ENCODE measurements at places on chromosomes 16 and 17.

DNA sequence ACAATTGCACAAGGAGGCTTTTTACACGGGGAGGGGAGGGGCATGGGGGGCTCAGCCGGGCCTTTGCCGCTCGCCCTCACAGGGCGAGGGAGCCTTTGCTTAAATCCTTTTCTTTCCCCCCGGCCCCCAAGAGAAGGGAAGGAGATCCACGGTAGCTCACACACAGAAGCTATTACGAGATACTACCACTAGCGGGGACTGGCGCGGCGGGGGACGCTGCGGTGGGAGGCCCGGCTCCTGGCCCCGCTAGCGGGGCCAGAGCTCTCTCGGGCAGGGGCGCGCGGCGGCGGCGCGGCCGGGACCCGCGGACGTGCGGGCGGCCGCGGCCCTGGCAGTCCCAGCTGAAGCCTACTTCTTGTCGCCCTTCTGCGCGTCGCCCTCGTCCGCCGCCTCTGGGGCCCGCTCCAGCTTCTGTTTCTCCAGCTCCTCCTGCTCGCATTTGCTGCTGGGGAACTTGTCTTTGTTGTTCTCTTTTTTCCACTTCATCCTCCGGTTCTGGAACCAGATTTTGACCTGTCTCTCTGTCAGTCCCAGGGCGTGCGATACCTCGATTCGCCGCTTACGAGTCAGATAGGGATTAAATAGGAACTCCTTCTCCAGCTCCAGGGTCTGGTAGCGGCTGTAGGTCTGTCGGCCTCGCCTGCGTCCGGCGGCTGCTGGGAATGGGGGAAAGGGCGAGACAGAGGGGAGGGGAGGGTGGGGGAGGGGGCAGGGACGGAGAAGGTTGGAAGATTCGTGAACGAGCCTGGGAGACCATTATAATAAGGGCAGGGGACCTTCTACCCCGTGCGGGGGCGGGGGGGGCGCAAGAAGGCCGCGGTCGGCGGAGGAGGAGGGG is 2.0 kb downstream of the HOXB8 start:
- DNase-seq = no peak

DNA sequence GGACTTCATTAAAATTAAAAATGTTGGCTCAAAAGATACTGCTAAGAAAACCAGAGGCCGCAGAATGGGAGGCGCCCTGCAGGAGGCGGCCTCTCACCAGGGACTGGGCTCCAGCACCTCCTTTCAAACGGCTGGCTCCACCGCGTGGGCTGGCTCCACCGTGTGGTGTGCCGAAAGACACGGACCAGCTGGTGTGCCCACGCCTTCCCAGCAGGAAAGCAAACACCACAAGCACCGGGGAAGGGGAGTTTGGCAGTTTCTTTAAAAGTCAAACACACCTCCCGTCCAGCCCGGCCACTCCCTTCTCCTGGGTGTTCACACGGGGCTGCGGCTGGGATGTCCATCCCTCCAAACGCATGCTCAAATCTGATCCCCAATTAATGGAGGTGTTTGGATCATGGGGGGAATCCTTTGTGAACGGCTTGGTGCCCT is 13.9 kb downstream of the HAGH start:
- peak; percentile 20 for DNase-seq

DNA sequence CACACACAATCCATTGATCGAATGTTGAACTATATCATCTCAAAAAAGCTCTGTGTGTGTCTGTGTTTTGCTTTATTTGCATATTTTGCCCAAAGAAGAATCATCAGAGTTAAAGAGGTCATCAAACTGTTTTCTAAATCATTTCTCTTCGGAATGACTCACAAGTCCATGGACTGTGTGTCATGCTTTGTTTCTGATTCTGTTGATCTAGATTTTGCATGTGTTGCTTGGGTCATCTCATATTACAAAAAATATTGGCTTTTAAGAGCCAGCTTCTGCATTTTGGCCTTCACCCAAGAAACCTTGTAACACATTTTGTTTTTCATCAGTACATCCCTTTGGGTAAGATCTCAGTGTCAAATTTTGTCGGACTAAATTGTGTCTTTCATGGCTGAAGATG is 471.2 kb upstream of the HSBP1 start:
- DNase-seq = no peak

DNA sequence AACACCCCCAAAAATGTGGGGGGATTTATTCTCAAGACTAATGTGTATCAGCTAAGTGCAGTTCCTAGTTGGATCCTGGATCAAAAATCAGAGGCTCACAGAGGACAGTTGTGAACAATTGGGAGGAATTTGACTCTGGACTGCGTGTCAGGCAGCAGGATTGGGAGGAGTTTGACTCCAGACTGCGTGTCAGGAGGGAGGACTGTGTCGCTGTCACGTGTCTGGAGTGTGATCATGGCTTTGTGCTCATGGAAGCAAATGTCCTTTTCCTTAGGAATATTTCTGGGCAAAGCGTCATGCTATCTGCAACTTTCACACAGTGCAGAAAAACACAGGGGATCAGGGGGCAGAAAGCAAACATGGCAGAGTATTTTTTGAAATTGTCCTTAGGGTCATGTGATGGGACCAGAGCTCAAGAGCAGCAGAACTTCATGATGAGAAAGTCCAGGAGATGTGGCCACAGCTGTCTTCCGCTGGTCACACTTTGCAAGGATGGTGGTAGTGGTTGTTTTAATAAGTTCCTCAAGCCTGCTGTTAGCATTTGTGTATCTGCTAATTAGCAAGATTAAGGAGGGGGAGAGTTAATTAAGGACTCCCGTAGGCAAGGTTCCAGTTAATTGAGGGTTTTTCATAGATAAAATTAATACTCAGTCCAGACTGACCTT is 122.0 kb upstream of the CHMP6 start:
- DNase-seq = no peak

- DNase-seq = no peak
Measured at GRCh38 chr17:67050471-67051154, 6.3 kb downstream of the CACNG1 start.

DNA sequence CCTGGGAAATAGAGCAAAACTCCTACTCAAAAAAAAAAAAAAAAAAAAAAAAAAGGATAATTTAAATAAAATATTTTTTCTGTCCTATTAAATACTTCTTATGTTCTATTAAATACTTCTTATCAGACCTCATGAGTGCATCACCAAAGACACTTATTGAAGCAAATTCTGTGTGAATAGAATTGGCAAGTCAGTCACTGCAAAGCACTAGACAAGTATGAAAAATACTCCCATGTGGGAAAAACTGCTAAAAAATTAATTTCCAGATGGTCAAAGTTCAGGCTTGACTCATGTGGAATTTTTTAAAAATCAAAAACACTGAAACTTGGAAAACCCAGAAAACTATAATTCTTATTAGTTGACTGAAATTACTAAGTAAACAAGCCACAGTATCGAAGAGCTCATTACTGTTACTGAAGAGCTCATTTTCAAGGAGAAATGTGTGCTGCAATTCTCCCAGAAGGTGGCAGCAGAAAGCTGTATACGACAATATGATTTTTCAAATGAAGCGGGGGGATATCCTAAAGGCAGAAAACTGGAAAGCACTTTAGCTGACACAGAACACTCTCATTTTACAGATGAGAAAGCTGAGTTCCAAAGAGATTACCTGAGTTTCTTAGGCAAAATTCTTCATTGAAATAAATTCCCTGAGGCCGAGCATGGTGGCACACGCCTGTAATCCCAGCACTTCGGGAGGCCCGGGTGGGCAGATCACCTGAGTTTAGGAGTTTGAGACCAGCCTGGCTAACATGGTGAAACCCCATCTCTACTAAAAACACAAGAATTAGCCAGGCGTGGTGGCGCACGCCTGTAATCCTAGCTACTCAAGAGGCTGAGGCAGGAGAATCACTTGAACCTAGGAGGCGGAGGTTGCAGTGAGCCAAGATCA is 15.9 kb upstream of the FBXO47 start:
- no peak for DNase-seq

DNA sequence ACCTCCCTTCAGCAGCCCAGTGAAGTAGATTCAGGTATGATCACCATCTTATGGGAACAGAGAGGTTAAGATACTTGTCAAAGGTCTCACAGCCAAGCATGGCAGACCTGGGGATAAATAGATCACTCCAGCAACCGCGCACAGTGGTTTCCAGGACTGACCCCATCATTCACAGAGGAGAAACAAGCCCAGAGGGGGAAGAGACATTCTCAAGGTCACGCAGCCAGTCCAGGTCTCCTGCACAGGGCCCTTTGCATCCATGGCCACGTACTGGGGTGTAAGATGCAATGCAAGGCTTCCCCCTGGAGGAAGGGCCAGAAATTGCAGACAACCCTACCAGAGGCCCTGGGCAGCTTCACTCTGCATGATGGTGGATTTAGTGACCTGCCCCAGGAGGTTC is 19.9 kb downstream of the TLE7 start:
- DNase-seq = no peak

DNA sequence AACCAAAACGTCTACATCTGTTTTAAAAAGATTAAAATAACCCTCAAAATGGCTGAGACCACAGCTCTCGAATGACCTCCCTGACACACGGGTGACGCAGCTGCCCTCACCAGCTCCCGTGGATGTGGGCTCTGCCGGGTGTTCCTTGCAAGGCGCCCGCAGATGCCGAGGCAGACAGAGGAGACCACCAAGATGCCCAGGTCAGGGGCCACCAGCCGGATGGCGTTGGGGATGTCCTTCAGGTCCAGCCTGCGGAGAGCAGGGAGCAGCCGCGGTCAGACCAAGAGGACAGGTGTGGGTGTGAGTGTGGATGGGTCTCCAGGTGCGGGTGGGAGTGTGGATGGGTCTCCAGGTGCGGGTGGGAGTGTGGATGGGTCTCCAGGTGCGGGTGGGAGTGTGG is 35.1 kb downstream of the CTU2 start:
- no peak for DNase-seq

DNA sequence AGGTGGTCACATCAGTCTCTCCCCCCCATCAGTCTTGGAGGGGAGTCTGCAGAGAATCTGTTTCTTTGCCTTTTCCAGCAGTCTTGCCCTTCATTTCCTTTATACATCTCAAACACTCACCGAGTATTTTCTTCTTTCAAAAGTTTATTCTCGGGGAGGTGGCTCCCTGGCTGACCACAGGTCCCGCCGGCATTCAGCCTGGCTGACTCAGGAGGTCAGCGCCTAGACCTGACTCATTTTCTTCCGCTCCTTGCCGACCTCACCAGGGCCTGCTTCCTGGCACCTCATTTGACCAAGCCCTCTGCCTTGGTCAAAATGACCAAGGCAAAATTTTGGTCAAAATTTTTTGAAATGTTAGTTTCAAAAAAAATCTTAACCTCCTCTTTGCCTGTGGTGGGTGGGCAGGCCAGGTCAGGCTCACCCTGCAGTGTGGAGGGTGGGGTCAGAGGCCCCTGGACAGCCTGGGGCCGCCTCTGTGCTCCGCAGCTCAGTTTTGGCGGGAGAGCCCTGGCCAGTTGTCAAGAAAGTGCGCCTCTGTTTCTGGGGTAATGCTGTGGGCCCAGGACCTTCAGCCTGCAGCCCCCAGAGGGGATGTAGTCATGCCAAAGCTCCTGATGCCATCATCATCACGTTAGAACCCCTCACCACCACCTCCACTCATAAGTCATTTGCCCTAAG is 165.6 kb downstream of the SPECC1 start:
- no peak for DNase-seq

DNA sequence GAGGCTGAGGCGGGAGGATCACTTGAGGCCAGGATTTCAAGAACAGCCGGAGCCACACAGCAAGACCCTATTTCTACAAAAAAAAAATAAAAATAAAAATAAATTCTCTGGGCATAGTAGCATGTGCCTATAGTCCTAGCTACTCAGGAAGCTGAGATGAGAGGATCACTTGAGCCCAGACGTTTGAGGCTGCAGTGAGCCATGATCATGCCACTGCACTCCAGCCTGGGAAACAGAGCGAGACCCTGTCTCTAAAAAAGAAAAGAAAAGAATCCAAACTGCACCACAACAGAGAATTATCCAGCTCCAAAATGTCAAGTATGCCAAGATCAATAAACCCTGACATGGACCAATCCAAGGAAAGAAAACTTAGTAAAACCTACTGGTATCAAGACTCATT is 78.9 kb upstream of the NOL11 start:
- DNase-seq = no peak

GRCh38 chr16:57266531-57267260 is 17.8 kb downstream of the PLLP start:
- no peak for DNase-seq

GRCh38 chr16:27174007-27174406 is 29.3 kb upstream of the KDM8 start:
- DNase-seq = peak; percentile 9

GRCh38 chr17:7315570-7316235 is 543 bp upstream of the GPS2 start:
- no peak for DNase-seq

- no peak for DNase-seq
Measured at GRCh38 chr17:21817791-21818364, 125.6 kb downstream of the KCNJ18 start.

DNA sequence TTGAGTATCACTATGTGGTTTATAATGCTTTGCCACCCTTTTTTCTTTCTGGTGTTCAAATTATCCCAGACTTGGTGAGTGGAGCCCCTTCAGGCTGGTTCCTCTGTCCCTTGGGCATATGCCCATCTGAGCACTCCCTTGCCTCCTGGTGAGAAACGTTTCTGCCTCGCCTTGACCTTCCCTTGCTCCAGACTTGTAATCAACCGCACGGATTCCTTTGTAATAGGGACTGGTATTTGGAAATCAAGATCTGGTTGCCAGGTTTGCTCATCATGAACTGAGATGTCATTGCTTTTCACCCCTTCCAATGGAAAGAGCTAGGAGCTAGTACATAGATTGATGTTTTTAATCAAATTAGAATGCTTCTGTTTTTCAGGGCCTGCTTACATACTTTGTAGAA is 43.7 kb downstream of the SEC14L1 start:
- DNase-seq = no peak

- DNase-seq = no peak
Measured at GRCh38 chr16:24491731-24492130, 47.6 kb upstream of the RBBP6 start.

GRCh38 chr17:48023400-48024148 is 14.0 kb downstream of the COPZ2 start:
- DNase-seq = no peak

- DNase-seq = no peak
Measured at GRCh38 chr16:75236232-75236631, 15.2 kb downstream of the BCAR1 start.

DNA sequence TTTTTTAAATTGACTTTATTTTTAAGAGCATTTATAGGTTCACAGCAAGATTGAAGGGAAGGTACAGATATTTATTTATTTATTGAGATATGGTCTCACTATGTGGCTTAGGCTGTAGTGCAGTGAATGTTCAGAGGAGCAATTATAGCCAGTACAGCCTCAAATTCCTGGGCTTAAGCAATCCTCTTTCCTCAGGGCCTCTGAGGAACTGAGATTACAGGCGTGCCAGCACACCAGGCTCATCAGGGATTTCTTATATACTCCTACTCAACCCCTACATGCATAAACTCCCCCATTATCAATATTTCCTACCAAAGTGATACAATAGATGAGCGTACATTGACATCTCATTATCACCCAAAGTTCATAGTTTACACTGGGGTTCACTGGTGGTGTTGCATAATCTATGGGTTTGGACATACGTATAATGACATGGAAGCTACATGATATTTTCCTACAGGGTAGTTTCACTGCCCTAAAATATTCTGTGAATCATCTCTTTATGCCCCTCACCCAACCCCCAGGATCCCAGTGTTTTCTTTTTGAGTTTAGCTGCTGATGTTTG is 33.5 kb downstream of the HS3ST3B1 start:
- DNase-seq = no peak
